ENCODE measurements at places on chromosomes 12 and 14.

DNA sequence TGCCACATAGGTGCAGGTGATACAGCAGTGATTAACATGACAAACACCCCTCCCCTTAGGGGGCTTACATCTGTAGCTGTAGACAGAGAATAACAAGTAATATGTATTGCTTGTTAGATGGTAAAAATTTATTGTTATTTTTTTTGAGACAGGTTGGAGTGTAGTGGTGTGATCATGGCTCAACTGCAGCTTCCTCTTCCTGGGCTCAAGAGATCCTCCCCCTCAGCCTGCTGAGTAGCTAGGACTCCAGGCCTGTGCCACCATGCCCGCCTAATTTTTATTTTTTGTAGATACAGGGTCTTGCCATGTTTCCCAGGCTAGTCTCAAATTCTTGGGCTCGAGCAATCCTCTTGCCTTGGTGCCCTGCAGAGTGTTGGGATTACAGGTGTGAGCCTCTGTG, 19.8 kb downstream of the DIP2B start:
- no peak for DNase-seq

DNA sequence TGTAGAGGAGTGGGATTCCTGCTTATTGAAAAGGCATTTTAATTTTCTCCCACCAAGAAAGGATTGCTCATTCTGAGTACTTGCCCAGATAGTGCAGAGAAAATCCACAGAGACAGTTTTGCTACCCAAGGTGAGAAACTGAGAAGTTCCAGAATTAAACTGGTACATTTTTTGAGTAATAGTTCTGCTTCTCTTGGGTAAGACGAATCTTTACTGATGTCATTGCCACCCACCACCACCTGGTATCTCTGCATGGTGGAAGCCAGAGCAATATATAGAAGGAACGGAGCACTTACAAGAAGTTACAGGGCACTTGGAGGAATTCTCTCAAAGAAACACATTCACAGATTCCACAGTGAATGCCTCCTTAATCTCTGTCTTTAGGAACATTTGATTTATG, 20.7 kb upstream of the FRMD6 start:
- no peak for DNase-seq

GRCh38 chr14:31960039-31960438, 117.1 kb upstream of the ARHGAP5 start:
- DNase-seq, result no peak

- DNase-seq, result no peak
Observed at GRCh38 chr14:38079268-38079667, 128.4 kb upstream of the SSTR1 start.

- DNase-seq, result peak; percentile 17
Observed at GRCh38 chr12:18430425-18431048, 169.2 kb downstream of the PIK3C2G start.

DNA sequence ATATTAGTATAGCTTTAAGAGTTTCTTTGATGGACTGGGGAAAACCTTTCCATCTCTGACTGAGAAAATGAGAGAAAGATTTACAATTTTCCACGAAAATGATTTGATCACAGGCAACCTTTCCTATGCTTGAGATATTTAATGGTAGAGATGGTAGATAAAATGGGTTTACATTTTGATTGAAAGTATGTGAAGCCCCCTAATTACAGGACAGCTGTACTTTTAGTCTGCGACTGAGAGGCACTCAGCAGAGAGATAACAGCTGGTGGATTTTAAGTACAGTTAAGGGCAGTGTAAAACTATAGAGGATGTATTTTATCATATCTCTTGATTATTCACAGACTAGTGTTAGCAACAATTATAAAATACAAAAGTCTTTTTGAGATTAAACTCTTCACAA, 40.7 kb downstream of the C12orf50 start:
- DNase-seq, result no peak

GRCh38 chr12:52144512-52145227, 47.1 kb downstream of the KRT80 start:
- DNase-seq, result no peak

GRCh38 chr12:93113317-93114006, 184.4 kb upstream of the EEA1 start:
- no peak for DNase-seq

- DNase-seq, result no peak
Observed at GRCh38 chr14:26938054-26938453, 340.2 kb upstream of the NOVA1 start.

- DNase-seq, result no peak
Observed at GRCh38 chr12:101379149-101379548, 28.4 kb downstream of the ARL1 start.

GRCh38 chr14:37745657-37746056, 150.2 kb downstream of the TTC6 start:
- DNase-seq, result no peak

DNA sequence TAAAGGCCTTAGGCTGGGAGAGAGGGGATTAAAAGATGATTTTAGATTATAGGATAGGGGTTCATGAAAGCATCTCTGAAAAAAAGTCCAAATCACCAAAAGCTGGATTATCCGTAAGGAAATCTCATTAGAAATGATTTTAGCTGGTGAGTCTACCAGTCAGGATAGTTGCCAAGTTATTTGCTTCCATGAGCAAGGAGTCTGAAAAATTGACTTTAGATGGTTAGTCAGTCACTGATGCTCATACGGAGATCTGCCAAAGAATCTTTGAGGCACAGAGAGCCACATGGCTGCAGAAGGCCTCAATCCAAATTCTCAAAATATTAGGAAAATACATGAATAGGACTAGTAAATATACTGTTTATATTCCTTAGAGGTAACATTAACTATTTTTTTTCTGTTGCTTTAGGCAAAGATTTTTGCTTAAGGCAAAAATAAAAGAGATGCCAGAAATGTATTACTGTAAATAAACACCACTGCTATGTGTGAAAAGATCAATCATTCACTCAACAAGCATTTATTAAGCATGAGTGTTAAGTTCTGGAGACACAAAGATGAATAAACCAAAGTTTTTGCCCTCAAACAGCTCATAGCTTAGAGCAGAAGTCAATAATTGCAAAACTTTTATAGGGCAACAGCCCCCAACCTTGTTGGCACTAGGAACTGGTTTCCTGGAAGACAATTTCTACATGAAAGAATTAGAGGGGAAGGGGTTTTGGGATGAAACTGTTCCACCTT, 105.2 kb downstream of the BBS10 start:
- no peak for DNase-seq

GRCh38 chr12:19273482-19274330, 144.2 kb downstream of the PLEKHA5 start:
- DNase-seq, result no peak

DNA sequence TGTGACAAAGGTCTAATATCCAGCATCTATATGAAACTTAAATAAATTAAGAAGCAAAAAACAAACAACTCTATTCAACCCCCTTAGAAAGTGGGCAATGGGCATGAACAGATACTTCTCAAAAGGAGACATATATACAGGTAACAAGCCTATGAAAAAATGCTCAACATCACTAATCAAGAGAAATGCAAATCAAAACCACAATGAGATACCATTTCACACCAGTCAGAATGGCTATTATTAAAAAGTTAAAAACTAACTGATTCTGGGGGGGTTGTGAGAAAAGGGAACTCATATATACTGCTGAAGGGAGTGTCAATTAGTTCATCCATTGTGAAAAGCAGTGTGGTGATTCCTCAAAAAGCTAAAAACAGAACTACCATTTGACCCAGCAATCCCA, 198.9 kb downstream of the BMP4 start:
- no peak for DNase-seq

DNA sequence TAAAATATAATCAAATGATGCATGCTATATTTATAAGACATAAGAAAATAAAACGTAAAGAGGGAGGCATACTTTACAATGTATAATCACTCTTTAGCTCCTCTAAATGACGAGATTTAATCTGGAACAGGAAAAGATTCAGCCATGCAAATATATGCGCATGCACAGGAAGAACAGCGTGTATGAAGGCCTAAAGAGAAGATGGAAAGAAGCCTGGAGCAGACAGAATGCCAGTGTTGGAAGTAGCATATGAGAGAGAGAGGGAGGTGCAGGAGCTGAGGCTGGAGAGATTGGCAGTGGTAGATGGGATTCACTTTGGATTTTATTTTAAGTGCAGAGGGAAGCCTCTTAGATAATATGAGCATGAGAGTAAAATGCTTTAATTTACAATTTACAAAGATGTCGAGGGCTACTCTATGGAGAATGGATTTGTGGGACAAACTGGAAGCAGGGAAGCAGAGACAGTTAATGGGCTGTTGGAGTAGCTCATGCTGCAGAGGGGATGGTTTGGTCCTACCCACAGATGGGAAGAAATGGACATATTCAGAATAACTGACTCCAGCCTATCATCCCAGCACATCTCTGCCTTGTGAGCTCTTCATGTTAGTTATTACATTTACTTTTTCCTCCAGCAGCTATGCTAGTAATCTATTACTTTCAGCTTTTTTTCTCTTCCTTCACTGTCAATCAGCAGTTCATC, 411.1 kb downstream of the TMTC2 start:
- no peak for DNase-seq

- no peak for DNase-seq
Observed at GRCh38 chr12:17060260-17060659, 454.3 kb upstream of the LMO3 start.

- DNase-seq, result no peak
Observed at GRCh38 chr12:88802096-88802706, 221.9 kb upstream of the KITLG start.

DNA sequence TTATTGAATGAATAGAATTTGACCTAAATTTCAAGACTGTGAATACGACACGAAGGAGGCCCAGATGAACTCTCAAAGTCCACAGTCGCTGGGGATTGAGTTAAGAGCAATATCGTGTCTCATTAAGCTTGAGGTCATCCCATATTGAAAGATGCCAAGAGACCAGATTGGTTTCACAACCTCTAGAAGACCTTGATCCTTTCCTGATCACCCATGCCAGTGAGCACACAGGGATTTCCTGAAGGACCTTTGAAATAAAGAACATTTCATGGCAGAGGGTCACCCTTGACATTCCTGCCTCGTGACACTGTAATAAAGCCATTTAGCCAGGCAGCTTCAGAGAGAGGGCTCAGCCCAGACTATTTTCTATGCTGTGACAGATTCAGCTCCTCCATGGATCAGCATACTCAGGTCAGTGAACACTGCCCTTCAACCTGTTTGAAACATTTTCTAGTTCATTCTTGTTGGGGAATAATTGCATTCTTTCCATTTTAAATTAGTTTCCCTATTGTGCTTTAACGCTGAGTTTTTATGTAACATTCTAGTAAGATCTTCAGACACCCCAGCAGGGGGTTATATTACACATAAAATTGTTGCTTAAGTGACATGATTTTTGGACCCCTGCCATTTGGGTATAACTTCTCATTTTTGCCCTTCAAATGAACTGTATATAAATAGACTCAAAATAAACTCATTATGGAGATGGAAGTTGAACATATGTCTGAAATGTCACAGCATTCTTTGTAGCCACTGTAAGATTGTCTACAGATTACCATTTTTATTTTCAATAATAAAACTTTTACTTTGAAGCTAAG, 213.2 kb downstream of the C12orf50 start:
- DNase-seq, result no peak

DNA sequence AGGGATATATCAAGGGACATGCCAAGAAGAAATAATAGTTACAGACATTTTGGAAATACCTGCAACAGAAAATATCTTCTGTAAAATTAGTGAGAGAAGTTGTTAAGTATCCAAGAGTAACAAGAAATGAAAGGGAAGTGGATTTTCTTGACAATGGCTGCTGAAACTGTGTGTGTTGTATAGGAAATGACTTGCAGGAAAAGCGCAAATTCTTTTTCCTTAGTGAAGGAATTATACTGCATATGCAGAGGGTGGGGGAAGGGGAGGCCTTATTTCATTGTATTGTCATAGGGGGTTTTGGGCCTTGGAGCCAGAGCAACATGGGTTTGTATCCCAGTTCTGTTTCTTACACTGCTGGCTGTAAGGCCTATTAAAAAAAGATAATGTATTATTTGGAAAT, 84.4 kb upstream of the DDHD1 start:
- no peak for DNase-seq

DNA sequence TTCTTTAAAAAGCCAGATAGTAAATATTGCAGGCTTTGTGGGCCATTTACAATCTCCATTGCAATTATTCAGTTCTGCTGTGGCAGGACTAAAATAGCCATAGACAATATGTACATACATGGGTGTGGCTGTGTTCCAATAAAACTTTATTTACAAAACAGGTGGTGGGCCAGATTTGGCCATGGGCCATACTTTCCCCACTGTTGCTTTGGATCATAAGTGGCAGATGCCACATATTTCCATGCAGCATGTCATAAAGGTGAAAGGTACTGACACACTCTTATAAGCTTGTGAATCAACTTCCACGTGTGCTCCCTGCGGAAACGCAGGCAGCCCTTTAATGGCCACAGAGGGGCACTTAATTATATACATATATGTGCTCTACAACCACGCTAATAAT, 244.4 kb upstream of the FOXN3 start:
- DNase-seq, result no peak

- DNase-seq, result no peak
Observed at GRCh38 chr12:55063291-55063690, 43.5 kb downstream of the NEUROD4 start.

DNA sequence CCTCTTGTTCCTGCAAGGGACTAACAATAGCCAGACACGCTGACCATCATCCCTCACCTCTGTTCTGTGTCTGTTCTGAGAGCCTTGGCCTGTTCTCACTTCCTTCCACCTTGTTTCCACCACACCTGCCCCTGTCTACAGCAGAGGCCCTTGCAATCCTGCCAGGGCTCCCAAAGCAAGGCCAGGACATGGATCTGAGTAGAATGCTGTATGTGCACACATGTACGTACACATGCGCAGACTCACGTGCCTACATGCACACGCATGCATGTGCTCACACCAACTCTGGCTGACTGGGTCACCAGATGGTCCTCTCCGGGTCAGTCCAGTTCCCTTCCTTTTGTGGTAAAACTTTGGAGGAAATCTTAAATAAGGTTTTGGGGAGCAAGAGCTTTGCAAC, 133.0 kb upstream of the C14orf180 start:
- no peak for DNase-seq

All from right kidney (tissue), 9 donors.